ENCODE measurements at places on chromosomes 7 and 10. TPM values are rescaled to one million over a fixed set of nuclear protein-coding genes. Genes with fewer than 3 reads are reported as not detected.

- no peak for DNase-seq
Observed at GRCh38 chr7:110637252-110637651, 453.7 kb upstream of the LRRN3 start.

DNA sequence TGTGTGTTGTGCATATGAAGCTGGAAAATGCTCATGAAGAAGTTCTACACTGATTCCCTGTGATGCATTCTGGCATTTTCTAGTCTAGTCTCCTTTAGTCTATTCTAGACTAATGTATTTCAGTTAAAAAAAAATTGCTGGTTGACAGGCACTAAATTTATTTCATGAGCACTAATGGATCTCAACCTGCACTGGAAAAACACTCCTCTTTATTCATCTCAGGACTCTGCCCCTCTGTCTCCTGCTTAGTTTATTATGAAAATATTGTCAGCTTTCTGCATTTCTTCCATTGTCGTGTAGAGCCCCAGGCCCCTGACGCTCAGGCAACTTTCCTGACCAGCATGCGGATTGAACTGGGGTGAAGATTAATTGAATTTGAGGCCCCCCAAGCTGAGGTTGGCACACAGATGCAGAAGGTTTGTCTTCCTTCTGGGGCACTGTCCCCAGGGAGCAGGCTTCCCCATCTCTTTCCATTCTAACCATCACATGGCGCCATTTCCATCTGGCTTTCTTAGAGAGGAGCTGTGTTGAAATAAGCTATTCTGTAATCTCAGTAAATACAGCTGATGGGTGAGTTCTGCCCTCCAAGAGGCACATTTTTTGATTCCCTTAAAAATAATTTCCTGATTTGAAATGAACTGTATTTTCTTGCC lies 128.7 kb downstream of the INSYN2A start:
- no peak for DNase-seq

GRCh38 chr10:98332623-98333269 lies 64.8 kb upstream of the LOXL4 start:
- no peak for DNase-seq

The OR2A42 gene
- not detected for total RNA-seq

The TMEM178B gene
- 0.74 TPM for total RNA-seq

The AGAP9 gene
- 4.7 TPM for total RNA-seq

The PILRA gene
- total RNA-seq: 14.5 TPM

The PRLHR gene
- total RNA-seq: not detected

DNA sequence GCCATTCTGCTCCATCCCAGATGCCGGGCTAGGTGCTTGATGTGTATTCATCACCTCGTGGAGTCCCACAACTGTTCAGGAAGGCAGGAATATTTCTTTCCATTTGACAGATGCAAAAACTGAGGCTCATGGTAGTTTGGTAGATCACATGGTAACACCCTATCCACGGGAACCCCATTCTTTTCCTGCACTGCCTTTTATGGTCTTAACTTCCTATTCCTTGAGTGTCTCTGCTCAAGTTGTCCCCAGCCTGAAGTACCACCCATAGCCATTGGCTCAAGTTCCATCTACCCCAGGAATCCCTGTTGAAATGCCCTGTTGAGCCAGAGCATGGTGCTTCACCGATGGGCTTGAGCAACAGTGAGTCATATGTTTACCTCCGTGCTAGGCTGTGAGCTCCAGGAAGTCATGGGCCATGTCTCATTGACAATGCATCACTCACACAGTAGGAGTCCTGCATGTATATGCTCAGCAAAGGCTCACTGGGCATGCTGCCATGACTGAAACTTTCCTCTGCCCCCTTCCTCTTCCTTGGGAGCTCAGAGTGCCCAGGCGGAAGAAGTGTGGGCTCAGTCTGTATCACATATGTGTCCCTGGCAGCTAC lies 71.7 kb upstream of the ADAM12 start:
- no peak for DNase-seq

GRCh38 chr10:63767138-63767801 lies 246.1 kb downstream of the REEP3 start:
- no peak for DNase-seq

Data from mesenteric fat pad (tissue), 1 donor.